Globus pallidus (tissue), 1 donor: ENCODE measurements at places on chromosomes 12 and 14.

DNA sequence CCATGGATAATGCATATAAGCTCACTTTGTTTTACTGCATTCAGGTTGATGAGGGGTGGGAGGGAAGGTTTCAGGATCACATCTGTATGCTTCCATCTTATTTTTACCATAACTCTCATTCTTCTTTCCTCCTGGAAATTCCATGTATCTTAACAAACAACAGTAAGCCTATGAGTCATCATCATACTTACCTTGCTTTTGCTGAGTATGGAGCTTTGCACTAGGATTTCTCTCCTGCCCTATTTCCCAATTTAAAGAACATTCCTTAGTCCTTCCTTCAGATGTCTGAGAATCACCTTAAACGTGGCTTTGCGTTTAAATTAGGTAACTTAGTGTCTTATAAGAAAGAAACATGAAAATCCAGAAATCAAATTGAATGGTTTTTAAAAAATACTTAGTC lies 1.6 kb upstream of the CLEC14A start:
- no peak for DNase-seq

DNA sequence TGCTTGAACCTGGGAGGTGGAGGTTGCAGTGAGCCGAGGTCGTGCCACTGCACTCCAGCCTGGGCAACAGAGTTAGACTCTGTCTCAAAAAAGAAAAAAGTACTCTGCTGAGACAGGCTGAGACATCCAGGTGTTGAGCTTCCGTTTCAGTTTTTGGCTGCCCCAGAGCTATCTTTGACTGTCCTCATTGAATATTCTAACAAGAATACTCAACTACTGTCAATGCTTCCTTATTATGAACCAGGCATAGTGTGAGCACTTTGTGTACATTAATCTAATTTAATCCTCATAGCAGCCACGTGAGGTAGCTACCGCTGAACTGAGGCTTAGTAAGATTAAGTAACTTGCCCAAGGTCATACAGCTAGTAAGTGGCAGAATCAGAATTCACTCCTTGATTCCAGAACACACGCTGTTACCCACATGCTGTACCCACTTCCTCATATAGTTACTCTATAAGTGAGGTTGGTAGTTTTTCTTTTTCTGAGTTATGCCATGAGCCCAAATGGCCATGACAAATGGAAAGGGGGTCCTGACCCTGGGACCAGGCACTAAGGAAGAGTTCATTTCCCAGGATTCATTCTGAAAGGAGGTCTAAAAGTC lies 11.3 kb downstream of the ALDH1L2 start:
- no peak for DNase-seq

DNA sequence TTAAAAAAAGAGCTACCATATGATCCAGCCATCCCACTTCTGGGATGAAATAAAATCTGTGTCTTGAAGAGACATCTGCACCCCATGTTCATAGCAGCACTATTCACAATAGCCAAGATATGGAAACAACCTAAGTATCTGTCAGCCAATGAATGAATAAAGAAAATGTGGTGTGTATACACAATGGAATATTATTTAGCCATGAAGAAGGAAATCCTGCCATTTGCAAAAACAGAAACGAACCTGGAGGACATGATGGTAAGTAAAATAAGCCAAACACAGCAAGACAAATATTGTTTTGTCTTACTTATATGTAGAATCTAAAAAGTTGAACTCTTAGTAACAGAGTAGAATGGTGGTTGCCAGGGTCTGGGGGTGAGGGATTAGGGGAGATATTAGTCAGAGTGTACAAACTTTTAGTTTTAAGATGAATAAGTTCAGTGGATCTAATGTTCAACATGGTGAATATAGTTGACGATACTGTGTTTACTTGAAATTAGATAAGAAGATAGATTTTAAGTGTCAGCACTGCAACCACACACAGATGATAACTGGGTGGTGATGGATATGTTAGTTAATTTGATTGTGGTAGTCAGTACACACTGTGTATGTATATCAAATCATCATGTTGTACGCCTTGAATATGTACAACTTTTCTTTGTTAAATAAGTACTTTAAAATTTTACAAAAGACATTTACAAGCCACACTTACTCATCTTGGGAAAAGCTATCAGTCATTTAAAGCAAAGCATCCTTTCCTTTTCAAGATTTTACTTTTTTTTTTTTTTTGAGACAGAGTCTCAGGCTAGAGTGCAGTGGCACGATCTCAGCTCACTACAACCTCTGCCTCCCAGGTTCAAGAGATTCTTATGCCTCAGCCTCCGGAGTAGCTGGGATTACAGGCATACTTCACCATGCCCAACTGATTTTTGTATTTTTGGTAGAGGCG lies 89.9 kb downstream of the BICD1 start:
- DNase-seq, result no peak

DNA sequence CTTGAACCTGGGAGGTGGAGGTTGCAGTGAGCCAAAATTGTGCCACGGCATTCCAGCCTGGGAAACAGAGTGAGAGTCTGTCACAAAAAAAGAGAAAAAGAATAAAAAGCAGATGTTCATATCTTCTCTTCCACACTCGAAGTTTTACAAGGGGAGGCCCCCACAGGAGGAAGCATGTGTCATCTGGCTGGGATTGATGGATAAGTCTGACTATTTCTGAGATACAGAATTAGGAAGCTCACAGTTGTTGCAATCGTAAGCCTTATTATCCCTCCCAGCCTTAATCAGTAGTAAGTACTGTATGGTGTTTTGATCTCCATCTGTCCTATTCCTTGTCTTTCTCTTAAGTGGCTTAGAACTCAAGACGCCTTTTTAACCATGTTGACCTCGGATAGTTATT lies 31.9 kb upstream of the RASSF8 start:
- DNase-seq, result no peak

DNA sequence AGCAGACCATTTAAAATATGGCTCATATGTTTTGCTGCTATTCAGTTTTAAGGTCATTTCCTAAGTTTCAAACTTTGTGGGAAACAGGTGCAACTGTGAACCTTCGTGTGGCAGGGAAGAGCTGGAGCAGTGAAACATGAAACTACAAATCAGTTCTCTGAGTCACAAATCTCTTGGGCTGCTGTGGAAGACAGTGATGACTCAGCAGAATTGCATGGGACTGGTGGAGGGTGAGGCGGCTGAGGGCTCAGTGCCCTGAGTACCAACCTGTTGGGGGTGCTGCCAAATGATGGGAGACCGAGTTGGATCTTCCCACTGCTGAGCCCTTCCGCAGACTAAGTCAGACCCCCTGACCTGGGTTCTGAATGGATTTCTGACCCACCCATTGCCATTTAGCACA lies 8.4 kb upstream of the CALM1 start:
- DNase-seq, result no peak

GRCh38 chr14:102321456-102322422 lies 2.2 kb downstream of the ZNF839 start:
- no peak for DNase-seq

DNA sequence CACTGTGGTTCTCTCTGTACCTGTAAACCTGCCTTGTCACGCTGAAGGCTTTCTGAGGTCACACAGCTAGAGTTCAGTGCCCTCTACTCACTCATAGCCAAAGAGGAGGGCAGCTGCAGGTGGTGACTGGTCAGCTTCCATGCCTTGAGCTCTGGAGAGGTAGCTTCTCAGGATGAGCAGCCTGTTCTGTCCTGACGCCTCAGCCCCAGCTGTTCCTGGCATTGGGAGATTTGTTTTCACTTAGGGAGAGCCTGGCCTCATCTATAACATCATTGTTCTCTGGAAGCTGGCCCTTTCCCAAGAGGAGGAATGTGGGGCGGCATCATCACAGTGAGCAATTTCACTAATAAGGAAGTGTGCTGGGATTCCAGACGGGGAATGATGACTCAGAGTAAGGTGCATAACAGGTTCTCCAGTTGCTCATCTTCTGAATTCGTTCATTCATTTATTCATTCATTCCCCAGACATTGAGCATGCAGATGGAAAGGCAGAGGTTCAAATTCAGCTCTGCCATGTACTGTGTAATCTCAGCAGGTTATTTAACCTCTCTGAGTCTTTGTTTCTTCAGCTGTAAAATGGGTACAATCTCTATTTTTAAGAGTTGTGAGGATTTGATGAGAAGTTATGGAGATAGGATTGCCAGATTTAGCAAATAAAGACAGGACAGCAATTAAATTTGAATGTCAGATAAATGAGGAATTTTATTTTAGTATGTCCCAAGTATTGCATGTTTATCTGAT lies 255.8 kb upstream of the CRY1 start:
- DNase-seq, result peak; percentile 65

DNA sequence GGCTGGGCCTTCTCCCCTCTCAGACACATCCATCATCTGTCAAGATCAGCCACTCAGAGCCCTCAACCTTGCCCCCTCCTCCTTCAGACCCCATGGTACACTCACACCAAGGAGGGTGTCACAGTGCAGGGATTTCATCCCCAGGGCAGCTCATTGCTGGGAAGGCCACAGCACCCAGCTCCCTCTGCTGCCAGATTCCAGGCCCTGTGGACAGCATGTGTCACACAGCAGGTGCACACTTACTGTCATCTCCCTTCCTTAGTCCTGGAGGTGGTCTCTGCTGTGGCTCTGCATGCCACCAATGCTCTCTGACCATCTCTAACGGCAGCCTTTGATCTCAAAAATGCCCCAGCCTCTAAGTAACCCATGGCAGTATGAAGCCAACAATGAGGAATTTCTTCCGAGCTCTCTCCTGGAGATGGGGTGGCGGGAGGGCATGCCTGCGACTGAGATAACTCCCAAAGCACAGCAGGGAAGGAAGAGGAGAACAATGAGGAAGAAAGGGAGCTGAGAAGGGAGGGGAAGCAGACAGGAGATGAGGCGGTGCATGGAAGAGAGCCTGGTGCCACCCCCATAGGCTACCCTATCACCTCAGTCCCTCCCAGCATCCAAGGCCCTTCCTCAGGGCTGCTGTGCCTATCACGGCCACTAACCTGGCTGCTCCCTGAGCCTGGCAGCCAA lies 101.0 kb downstream of the SINHCAF start:
- no peak for DNase-seq

DNA sequence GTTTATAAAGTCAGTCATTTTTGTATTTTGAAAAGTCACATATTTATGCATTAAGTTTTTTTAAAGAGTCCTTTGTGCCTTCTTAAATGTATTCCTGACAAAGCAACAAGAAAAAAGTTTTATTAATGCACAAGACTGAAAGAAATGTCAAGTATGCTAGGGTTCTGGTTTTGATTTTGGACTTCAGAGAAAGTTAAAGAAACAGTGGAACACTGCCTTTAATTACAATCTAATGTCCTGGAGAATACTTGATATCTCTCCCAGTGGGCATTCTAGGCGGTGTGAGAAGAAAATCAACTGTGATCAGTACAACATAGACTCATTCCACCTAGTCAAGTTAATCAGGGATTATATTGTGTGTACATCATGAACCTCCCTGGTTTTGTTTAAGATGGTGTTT lies 49.9 kb downstream of the PRICKLE1 start:
- DNase-seq, result no peak

- no peak for DNase-seq
Observed at GRCh38 chr12:113463746-113464451, 7.8 kb downstream of the LHX5 start.
